Putamen (tissue), 1 donor: ENCODE measurements at places on chromosomes 13 and 19.

GRCh38 chr13:73248711-73249580 lies 190.1 kb downstream of the KLF5 start:
- no peak for DNase-seq

DNA sequence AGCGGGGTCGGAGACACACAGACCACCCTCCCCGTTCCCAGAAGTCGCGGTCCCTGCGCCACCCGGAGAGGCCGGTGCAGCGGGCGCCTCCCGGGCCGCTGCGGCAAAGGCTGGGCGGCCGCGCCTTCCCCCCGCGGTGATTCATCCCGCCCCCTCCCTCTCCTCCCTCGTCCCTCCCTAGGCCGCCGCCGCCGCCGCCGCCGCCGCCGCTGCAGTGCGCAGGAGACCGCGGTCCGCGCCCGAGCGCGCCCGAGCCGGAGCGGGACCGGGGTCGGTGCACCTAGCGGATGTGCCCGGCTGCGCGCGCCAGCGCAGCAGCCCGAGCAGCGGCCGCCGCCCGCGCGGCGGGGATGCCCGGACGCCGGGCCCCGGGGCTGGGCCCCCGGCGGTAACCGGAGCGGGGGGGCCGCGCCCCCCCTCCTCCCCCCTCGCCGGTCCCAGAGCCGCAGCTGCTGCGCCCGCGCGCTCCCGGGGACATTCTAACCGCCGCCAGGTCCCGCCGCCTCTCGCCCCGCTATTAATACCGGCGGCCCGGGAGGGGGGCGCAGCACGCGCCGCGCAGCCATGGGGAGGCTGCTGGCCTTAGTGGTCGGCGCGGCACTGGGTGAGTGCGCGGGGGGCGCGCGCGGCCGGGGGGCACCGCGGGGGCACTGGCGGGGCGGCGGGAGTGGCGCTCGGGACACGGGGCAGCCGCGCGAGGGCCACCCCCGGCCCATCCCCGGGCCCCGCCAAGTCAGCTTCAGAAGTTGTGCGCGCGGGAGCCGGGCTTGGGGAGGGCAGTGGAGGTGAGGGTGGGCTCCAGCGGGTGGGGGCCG lies at the start of gene SCN1B:
Gene SCN1B, plus strand, starts transcription at position 214 of the 815 bp plus-strand sequence. Its CDS starts 351 bp downstream, at position 565.
- peak; percentile 57 for DNase-seq

DNA sequence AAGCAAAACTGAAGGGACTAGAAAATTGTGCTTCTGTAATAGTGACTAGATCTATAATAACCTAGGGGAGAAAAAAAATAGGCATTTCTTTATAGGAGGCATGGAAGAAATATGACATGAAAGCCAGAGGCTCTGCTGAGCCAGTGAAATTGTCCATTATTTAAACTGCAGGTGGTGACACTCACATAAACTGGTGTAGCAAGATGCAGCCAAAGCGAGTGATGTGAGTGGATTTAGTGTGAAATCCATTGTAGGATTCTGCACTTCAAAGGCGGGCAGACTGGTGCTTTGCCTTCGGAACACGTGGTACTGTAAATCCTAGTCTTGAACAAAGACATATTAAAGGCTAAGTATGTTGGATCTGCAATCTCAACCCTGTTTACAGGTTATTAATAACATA lies 361.9 kb downstream of the TBC1D4 start:
- no peak for DNase-seq

- no peak for DNase-seq
These were observed 11.9 kb downstream of the TMEM255B start for GRCh38 chr13:113770937-113771336.

- no peak for DNase-seq
These were observed 204.9 kb upstream of the KL start for GRCh38 chr13:32811297-32811800.

GRCh38 chr13:76127922-76128321 lies 491.8 kb downstream of the LMO7 start:
- DNase-seq, result no peak

- no peak for DNase-seq
These were observed 32.1 kb downstream of the SLC25A30 start for GRCh38 chr13:45385907-45386553.

DNA sequence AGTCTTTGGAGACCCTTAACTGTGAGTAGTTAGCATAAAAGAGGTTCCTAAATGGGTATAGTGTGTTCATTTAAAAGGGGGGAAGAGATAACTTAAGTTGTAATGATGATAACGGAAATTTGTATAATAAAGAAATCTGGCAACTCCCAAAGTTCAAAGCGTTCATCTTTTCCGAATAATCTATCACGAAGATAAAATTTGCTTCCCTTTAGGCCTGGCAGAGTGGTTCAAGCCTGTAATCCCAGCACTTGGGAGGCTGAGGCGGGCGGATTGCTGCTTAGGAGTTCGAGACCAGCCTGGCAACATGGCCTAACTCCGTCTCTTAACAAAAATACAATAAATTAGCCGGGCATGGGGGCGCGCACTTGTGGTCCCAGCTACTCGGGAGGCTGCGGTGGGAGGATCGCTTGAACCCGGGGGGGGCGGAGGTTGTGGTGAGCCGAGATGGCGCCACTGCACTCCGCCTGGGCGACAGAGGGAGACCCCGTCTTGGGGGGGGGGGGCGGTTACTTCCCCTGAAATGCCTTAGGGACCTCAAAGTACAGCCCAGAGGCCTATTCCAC lies 934 bp downstream of the N4BP2L2 start:
- peak; percentile 2 for DNase-seq

DNA sequence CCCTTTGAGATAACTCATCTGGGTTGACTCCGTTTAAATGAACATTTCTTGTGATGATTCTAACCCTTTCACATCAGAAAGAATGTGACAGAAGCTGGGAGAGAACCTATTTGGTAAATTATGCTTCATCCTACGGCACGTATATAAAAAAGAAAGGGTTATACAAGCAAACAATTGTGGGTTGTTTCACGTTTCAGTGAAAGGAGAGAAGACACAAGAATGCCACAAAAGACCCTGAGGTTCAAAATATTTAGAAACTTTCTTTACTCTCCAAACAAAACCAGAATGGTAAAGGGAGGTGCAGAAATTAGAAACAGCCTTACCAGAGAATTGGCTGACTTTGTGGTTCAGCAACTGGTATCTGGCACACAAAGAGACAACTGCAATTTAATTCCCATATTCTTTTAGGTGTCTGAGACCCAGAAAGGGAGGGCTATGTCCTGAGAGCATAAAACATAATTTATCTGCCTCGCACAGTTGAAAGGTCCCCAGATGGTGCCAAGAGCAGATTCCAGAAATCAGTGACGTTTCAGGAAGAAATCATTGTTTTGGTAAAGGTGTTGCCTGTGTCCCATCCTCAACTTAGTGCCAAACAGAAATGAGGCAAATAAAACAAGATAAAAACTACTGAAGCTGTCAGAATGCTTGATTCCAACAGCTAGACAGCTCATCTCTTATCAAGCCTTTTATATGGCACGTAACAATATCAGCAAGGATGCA lies 361.4 kb downstream of the EFNB2 start:
- DNase-seq, result no peak

GRCh38 chr13:59734393-59734792 lies 429.3 kb downstream of the DIAPH3 start:
- DNase-seq, result no peak

- DNase-seq, result no peak
These were observed 48.2 kb downstream of the DPY19L3 start for GRCh38 chr19:32453736-32454135.

DNA sequence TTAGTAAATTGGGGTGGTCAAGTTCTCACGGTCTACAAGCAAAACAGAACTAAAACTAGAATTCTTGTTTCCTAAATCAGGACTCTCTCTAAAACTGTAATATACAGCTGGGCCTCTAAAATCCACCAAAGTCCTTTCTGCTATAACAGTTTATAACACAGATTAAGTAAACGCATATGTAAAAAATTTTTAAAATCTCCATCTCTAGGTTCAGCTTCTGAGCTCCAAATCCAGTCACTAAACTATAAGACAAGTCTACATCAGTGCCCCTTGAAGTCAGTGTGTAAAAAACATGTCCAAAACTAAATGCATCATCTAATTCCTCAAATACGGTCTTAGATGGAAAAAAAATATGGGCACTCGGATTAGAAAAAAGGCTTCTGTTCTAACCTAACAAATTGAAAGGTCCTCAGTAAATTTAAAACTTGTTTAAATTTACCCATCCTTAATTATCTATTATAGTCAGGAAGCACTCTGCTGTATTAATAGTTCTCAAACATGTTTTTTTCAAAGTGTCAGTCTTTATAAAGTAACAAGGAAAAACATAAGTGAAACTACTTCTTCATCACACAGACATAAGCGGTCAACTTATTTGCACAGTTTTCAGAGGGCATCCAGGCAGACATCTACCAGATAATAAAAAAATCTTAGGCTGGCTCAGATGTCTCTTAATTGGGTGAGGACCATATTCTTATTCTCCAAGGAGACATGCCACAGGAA lies 33.6 kb downstream of the ELF1 start:
- DNase-seq, result no peak

GRCh38 chr13:110407531-110407930 lies 100.4 kb downstream of the COL4A2 start:
- no peak for DNase-seq

- no peak for DNase-seq
These were observed 73.1 kb downstream of the CEBPG start for GRCh38 chr19:33446330-33447293.

DNA sequence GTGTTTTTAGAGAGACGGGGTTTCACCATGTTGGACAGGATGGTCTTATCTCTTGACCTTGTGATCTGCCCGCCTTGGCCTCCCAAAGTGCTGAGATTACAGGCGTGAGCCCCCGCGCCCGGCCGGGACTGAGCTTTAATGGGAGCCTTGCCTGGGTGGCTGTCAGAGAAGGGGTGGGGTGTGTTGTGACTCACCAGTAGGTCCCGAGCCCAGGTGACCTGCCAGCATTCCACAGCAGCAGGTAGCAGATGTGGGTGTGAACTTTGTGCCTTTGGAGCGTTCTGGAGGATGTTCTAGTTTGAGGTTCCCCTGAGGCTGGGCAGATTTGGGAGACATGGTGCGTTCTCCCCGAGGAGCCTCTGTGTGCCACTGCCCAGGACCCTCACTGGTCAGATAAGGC lies 7.1 kb upstream of the EPN1 start:
- DNase-seq, result peak; percentile 53
